Naive thymus-derived CD8-positive, alpha-beta T cell (primary cell): ENCODE measurements at places on chromosomes 4 and X. TPM values are rescaled to one million over a fixed set of nuclear protein-coding genes. Genes with fewer than 3 reads are reported as not detected.

- no peaks in the 10 kb centered on the region for H3K36me3 ChIP-seq
- H3K4me3 ChIP-seq, result peak overlapping the region; percentile 57
- DNase-seq, result no peak
- H3K27ac ChIP-seq, result peak overlapping the region; percentile 89
These were observed 47.7 kb downstream of the SPRY1 start for GRCh38 chr4:123444290-123444731.

GRCh38 chrX:21658746-21659145, 616 bp upstream of the KLHL34 start:
- peak overlapping the region; percentile 61 for H3K4me3 ChIP-seq
- peaks cover 21% of the 10 kb centered on the region for H3K27me3 ChIP-seq
- DNase-seq, result no peak

GRCh38 chrX:39592776-39593175, 505.0 kb downstream of the BCOR start:
- no peaks in the 10 kb centered on the region for H3K36me3 ChIP-seq
- no peak for DNase-seq
- no peaks in the 10 kb centered on the region for H3K4me1 ChIP-seq
- H3K4me3 ChIP-seq, result no peak overlapping the region

Gene CSAG1
- not detected for total RNA-seq
